Upper lobe of right lung (tissue), 1 donor: ENCODE measurements at places on chromosomes 11 and 22. TPM values are rescaled to one million over a fixed set of nuclear protein-coding genes. Genes with fewer than 3 reads are reported as not detected.

GRCh38 chr11:68460741-68461574, at the start of gene PPP6R3:
PPP6R3 (plus strand) TSS chr11:68460752; CDS start chr11:68537665, 76,913 bp downstream.
- no peak for DNase-seq

- no peak for DNase-seq
Observed at GRCh38 chr11:59611570-59612565, 3.7 kb downstream of the OSBP start.

- no peak for DNase-seq
Observed at GRCh38 chr11:115430345-115430744, 73.9 kb downstream of the CADM1 start.

- no peak for DNase-seq
Observed at GRCh38 chr22:33314316-33314715, 256.1 kb upstream of the SYN3 start.

DNA sequence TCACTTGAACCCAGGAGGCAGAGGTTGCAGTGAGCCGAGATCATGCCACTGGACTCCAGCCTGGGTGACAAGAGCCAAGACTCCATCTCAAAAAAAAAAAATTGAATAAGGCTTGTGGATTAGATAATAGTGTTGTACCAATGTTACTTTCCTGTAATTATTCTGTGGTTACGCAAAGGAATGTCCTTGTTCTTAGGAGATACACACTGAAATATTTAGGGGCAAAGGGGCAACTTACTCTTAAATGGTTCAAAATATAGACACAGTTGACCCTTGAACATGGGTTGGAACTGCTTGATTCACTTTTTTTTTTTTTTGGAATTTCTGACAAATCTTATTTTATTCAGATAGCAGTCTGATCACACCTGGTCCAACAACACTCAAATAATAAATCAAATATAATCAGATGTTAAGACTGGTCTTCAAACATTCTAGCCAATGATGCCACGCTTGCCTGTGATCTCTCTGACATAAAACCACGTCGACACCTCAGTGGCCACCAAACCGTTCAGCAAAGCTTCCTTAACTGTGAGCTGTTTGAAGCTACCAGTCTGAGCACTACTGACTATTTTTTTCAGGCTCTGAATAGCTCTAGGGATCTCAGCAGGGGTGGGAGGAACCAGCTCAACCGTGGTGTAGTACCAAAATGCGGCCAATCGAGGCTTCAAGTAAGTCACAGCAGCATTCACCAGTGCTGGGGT, 710 bp downstream of the ATP5MGL start:
- DNase-seq, result no peak

- no peak for DNase-seq
Observed at GRCh38 chr11:72600557-72600956, 73.7 kb downstream of the PDE2A start.

GRCh38 chr22:40594346-40594745, 42.2 kb downstream of the MRTFA start:
- DNase-seq, result no peak

GRCh38 chr11:86582898-86583297, 89.5 kb downstream of the ME3 start:
- no peak for DNase-seq

- no peak for DNase-seq
Observed at GRCh38 chr11:105609341-105609781, 512 bp upstream of the GRIA4 start.

TNKS1BP1 gene
- total RNA-seq, result 189 TPM

KCNJ4 gene
- not detected for total RNA-seq

NPAS4 gene
- not detected for total RNA-seq

SLC22A9 gene
- not detected for total RNA-seq

HOATZ gene
- total RNA-seq, result not detected

SLC37A2 gene
- total RNA-seq, result 25.1 TPM
